ENCODE measurements at places on chromosomes 7 and 10. TPM values are rescaled to one million over a fixed set of nuclear protein-coding genes. Genes with fewer than 3 reads are reported as not detected.

GRCh38 chr7:110373416-110373815 lies 717.5 kb upstream of the LRRN3 start:
- no peaks in the 10 kb centered on the region for H3K4me1 ChIP-seq
- no peak for DNase-seq
- H3K27me3 ChIP-seq = no peaks in the 10 kb centered on the region
- H3K4me3 ChIP-seq = no peak overlapping the region
- H3K27ac ChIP-seq = no peak overlapping the region

UPK3B gene
- 2.1 TPM for total RNA-seq

GRCh38 chr7:32298408-32299132 lies 191.6 kb downstream of the LSM5 start:
- H3K4me1 ChIP-seq = no peaks in the 10 kb centered on the region
- peak overlapping the region; percentile 43 for H3K4me3 ChIP-seq
- no peaks in the 10 kb centered on the region for H3K36me3 ChIP-seq
- peak overlapping the region; percentile 72 for H3K27ac ChIP-seq

HIBADH gene
- total RNA-seq = 41.6 TPM

EFCAB10 gene
- not detected for total RNA-seq

FBXL13 gene
- 3.5 TPM for total RNA-seq

DNA sequence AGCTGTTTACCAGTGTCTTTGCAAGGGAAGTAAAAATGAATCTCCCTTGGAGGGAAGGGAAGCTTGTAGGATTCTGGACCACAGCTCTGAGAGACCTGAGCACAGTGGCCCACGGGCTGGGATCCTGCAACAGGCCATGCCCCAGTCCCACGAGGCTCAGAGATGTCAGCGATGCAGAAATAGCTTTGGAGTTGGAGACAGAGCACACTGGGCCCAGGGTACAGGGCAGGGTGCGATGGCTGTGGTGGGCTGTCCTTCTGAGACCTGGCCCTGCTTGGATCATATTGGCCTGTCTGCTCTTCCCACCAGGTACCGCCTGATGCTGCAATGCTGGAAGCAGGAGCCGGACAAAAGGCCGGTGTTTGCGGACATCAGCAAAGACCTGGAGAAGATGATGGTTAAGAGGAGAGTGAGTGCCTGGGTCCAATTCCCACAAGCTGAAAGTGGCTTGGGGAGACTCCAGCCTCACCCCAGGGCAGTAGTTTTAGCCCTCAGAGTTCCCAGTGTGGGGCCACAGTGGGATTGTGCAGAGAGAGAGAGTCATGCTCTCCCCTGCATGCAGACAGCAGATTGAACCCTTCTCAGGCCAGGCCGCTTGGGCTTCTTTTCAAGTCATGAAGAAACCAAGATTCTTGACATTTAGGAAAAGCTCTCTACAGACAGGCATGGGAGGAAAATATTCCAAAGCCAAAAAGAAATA lies 13.5 kb upstream of the CSGALNACT2 start:
- H3K27ac ChIP-seq = no peak overlapping the region
- H3K27me3 ChIP-seq = no peaks in the 10 kb centered on the region
- no peak overlapping the region for H3K4me3 ChIP-seq
- DNase-seq = no peak

CLRN3 gene
- not detected for total RNA-seq

GRCh38 chr10:102191956-102192355 lies 34.1 kb upstream of the ELOVL3 start:
- H3K27ac ChIP-seq = no peak overlapping the region
- DNase-seq = no peak
- no peaks in the 10 kb centered on the region for H3K36me3 ChIP-seq
- H3K4me3 ChIP-seq = no peak overlapping the region
- H3K27me3 ChIP-seq = no peaks in the 10 kb centered on the region
- H3K4me1 ChIP-seq = no peaks in the 10 kb centered on the region

GRCh38 chr7:107792364-107792763 lies 10.7 kb downstream of the SLC26A3 start:
- H3K36me3 ChIP-seq = no peaks in the 10 kb centered on the region
- H3K27ac ChIP-seq = no peak overlapping the region

CCL24 gene
- total RNA-seq = not detected

DNA sequence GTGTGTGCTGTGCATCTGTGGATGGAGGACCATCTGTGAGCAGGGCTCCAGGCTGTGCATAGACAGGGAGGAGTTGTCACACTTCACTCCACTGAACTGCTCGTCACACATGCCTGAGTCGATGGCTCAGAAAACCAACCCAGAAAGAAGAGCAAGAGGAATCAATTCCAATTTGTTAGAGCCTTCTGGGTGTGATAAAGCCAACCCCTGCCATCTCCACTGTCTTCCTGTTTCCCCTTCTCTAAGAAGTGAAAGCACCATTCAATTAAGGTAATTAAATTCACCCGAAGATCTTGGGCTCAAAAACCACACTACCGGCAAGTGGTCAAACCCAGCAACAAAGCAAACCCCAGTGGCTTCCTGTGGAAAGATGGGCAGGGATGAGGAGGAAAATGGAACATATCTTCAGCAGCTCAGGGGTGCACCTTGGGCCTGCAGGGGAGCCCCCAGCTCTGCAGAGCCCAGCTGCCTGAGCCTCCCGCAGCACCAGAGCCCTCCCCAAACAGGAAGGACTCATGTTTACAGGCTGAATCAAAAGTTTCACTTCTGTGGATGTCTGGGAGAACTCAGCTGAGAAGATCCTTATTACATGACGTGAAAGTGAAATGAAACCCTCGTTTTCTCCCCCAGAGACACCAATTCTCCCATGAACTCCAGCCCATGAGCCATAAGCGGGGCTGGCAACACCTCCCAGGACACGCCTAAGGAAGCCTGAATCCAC lies 10.9 kb downstream of the C10orf71 start:
- no peaks in the 10 kb centered on the region for H3K27me3 ChIP-seq
- no peaks in the 10 kb centered on the region for H3K36me3 ChIP-seq
- H3K4me3 ChIP-seq = no peak overlapping the region

TDRD1 gene
- total RNA-seq = 0.42 TPM

Data from tibial nerve (tissue), 4 donors.